ENCODE measurements at places on chromosomes 4 and X.

- peak; percentile 59 for DNase-seq
Observed at GRCh38 chr4:77104791-77105540, 29.2 kb upstream of the CCNI start.

- peak; percentile 95 for DNase-seq
Observed at GRCh38 chrX:134460005-134460861, at the start of gene HPRT1. HPRT1 (plus strand) TSS chrX:134460165; CDS start chrX:134460312, 147 bp downstream.

GRCh38 chrX:110012818-110013485, 10.0 kb downstream of the TMEM164 start:
- no peak for DNase-seq

DNA sequence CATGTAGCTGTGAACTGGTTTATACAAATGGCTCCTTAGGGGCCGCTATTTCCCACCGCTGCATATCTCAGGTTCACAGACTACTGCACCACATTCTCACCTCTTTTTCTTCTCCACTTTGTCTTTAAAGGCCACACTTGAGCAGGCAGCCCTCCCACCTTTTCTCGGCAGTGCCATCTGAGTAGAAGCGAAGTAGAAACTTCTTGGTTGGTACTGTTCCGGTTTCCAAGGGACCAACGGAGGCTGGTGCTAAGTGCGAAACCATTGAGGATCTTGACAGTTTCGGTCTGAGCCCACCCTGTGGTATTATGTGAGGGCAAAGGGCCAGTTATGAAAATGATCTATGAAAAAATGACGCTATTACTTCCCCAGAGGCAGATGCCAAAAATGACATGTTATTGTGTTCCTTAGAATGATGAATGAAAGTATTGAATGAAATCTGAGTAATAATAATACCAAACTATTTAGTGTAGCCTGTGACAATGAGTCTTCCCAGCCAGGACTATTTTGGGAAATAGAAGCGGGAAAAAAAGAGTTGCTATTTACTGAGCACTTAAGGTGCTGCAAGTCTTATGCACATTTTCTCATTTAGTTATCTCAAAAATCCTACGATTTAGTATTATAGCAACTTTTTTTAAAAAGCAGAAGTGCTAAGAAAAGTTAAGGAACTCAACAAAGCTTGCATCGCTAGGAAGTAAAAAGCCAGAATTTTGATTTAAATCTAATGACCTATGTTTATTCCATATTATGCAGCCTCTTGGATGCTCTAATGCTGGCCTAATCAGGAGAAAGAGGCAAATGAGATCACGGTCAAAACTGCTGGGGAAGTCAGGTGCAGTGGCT, 29.6 kb upstream of the CHRNA9 start:
- no peak for DNase-seq

- DNase-seq: no peak
Observed at GRCh38 chr4:123064390-123064789, 142.0 kb upstream of the NUDT6 start.

GRCh38 chrX:10507181-10507580, 113.2 kb downstream of the MID1 start:
- DNase-seq: no peak

DNA sequence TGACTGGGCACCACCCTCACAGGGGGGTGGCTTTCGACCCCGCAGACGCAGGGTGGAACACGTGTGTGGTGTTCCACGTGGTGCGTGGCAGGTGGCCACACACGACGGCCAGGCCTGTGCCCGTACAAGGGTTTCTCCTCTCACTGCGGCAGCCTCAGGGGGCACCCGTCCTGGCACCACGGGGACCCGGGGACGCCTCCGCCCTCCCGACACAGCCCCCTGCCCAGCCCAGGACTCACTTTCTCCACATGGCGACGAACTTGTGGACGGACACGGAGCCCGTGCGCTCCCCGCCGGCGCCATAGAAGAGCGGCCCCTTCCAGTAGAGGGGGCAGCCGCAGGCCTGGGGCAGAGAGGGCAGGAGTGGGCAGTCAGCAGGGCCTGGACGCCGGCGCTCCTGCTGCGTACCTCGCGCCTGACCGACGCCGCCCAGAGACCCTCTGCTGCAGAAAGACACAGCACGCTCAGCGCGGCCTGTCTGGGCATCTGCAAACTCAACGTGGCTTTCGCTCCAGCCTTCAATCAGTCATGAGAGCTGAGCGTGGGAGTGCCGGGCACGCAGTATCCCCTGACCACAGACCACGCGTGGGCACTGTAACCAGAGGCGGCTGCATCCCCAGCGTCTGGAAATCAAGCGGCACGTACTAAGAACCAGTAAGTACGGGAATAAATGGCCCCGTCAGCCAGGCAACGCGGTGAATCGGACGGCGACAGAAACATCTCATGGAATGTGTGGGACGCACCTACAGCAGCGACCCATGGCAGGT, 28.9 kb upstream of the GTPBP6 start:
- DNase-seq: no peak

- no peak for DNase-seq
Observed at GRCh38 chr4:73272816-73273215, 14.2 kb upstream of the ANKRD17 start.

GRCh38 chrX:54452920-54453319, 12.7 kb downstream of the TSR2 start:
- DNase-seq: no peak

- DNase-seq: no peak
Observed at GRCh38 chr4:67558493-67558892, at the start of gene STAP1. STAP1 (plus strand) TSS chr4:67558727; CDS start chr4:67558810, 83 bp downstream.

DNA sequence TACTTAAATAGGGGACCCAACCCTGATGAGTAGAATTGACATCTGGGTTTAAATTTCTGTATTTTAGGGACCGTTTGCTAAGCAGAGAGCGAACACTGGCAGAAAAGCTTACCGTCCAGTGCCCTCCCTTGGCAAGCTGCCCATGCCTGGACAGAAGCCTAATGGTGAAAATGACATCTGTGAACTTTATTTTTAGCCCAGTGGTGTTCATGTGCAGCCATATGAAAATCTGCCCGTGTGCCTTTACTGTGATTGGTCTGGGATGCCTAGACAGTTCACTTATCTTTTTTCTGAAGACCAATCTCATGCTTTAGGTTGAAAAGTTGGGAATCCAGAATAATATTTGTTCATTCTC, 1.1 kb downstream of the STBD1 start:
- no peak for DNase-seq

GRCh38 chrX:45505214-45505613, 304.5 kb upstream of the DIPK2B start:
- no peak for DNase-seq

DNA sequence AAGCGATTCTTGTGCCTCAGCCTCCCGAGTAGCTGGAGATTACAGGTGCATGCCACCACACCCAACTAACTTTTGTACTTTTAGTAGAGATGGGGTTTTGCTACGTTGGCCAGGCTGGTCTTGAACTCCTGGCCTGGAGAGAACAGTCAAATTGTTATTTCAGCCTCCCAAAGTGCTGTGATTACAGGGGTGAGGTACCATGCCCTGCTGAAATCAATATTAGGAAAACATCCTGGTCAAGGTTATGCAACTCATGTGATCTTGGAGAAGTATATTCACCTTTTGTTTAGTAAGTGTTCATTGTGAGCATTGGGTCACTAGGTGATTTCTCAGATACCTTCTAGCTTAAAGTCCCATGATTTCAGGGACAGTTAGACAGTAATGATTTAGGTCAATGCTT, 167.8 kb downstream of the AASDH start:
- DNase-seq: no peak

- DNase-seq: no peak
Observed at GRCh38 chr4:69818060-69818639, 41.8 kb downstream of the SULT1E1 start.

- DNase-seq: peak; percentile 72
Observed at GRCh38 chrX:40174001-40174853, 76.5 kb upstream of the BCOR start.

DNA sequence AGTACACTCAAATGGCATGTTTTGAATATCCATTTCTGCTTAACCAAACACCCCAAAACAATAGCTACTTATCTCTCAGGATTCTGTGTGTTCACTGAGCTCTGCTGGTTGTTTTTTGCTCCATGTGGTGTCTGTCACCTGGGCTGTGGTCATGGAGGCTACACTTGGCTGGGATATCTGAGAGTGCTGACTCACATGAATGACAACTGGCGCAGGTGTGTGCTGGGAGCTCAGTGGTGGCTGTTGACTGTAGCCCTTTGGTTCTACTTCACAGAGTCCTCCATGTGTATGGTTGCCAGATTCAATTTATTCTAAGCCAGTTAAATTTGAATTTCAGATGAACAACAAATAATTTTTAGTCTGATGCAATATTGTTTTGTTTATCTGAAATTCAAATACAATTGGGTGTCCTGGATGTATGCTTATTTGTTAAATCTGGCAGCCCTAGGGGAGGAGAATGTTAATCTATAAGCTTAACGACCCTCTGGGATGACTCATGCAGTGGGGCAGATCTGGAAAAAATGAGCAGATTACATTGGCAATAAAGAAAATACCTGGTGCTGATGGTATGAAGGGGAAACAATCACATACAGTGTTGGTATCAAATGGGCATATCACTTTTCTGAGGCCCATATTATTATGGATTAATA, 28.2 kb upstream of the TCEAL4 start:
- no peak for DNase-seq

- no peak for DNase-seq
Observed at GRCh38 chrX:78658845-78659744, at the start of gene RTL3. RTL3 (minus strand) TSS chrX:78659328; CDS start chrX:78658420, 908 bp downstream.

DNA sequence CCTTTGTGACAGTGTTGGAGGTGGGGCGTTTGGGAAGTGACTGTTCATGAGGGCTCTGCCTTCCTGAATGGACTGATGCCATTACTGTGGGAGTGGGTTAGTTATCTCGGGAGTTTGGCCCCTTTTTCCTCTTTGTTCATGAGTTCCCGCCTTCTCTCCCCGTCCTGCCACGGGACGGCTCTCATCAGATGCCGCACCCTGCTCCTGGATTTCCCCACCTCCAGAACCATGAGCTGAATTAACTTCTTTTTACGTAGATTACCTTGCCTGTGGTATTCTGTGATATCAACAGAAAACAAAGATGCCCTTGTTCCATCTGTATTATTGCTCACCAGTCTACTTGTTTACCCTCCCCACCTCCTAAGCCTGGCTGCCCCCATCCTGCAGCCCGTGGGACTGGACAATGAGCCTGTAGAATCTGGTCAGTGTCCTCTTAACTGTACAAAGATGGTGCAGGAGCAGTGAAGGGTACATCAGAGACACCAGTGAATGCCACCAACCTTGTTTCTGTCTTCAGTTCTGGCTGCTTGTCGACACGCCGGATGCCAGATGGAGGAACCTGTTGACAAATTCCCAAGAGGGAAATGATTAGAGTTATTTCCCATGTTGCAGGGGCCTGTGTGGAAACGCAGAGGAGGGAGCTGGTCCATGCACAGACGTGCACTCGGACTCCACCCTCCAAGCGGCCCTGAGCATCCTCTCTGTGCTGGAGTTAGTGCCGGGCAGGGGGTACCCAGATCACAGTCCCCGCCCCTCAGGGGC, 104.7 kb downstream of the ABLIM2 start:
- no peak for DNase-seq

- no peak for DNase-seq
Observed at GRCh38 chr4:25209702-25210101, 24.1 kb upstream of the PI4K2B start.
